ENCODE measurements at places on chromosomes 7 and 10. TPM values are rescaled to one million over a fixed set of nuclear protein-coding genes. Genes with fewer than 3 reads are reported as not detected.

Gene WNT8B
- not detected for total RNA-seq

Gene TAS2R41
- total RNA-seq, result not detected

Gene FAM131B
- total RNA-seq, result 0.08 TPM

Gene WNT16
- 0.12 TPM for total RNA-seq

Gene HSPA12A
- 10.1 TPM for total RNA-seq

Gene TAC1
- total RNA-seq, result not detected

Gene IKZF1
- total RNA-seq, result 1.7 TPM

Gene FBXO24
- total RNA-seq, result not detected

Gene ELN
- 149 TPM for total RNA-seq

Gene AKR1D1
- total RNA-seq, result not detected

Gene PIK3CG
- total RNA-seq, result 3.0 TPM

Gene NPC1L1
- total RNA-seq, result not detected

Gene FAM25C
- not detected for total RNA-seq

DNA sequence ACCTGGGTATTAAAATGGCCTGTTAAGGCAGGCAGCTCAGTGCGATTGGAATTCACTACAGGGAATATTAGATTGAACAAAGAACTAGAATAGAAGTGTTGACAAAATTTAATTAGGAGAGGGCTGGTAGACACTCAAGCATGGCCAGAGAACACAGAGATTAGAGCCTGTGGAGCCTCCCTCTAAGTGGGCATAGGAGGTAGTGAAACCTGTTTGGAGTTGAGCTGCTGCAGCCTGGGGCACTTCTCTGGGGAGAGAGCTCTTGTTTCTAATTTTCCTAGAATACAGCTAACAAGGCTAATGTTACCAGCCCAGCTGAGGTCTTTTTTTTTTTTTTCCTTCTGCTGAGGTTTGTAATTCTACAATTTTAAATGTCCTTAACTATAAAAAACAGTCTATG, 46.4 kb downstream of the TMEM168 start:
- no peak for DNase-seq

DNA sequence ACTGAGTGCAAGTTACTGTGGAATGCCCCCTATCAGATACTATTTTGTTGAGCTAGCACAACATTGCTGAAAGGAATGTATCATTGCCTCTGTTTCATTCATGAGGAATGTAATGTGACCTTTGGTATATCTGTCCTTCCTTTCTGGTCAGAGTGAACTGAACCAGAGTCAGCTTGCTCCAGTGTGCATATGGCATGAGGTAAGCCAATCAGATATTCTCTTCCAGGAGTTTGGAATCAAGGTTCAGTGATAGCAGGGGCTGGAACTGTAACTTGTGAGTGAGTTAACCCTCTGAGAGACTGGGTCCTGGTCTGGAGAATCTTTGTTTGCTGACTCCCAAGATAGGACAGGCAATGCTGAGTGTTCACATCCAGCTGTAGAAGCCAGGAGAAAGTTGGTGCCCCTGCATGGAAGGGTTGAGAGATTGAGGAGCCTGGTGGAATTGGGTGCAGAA, 45.3 kb upstream of the OSBPL3 start:
- no peak for DNase-seq

DNA sequence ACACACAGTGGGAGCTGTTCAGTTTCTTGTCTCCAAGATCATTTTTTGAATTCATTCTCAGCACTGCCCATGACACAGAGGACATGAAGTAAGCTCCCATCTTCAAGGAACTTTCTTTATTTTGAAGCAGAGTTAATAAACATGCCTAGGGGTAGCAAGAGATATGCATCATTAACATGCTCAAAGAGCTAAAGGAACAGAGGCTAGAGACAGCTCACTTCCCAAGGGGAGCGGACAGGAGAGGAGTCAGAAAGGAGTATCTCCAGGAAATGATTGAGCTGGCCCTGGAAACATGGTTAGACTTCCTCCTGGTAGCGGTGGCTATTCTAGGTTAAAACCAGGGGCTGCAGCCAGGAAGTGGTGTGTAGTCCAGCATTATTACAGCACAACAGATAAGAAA, 135.9 kb downstream of the GPAM start:
- DNase-seq, result no peak

DNA sequence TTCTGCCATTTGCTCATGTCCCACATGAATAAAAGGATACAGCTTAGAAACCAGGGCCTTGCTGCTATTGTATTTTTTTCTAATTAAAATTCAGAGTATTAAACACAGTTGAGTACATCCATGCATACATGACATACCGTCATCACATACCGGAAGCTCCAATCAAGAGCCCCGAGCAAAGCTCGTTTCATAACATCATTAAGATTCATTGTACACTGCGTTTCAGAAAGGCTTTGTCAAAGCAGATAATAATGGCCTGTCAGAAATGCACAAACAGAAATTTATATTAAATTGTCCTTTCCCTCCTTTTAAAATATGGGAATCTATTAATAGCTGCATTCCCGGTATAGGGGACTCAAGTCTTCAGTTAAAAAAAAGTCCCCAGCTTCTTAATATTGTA, 103.4 kb downstream of the PRTFDC1 start:
- no peak for DNase-seq

DNA sequence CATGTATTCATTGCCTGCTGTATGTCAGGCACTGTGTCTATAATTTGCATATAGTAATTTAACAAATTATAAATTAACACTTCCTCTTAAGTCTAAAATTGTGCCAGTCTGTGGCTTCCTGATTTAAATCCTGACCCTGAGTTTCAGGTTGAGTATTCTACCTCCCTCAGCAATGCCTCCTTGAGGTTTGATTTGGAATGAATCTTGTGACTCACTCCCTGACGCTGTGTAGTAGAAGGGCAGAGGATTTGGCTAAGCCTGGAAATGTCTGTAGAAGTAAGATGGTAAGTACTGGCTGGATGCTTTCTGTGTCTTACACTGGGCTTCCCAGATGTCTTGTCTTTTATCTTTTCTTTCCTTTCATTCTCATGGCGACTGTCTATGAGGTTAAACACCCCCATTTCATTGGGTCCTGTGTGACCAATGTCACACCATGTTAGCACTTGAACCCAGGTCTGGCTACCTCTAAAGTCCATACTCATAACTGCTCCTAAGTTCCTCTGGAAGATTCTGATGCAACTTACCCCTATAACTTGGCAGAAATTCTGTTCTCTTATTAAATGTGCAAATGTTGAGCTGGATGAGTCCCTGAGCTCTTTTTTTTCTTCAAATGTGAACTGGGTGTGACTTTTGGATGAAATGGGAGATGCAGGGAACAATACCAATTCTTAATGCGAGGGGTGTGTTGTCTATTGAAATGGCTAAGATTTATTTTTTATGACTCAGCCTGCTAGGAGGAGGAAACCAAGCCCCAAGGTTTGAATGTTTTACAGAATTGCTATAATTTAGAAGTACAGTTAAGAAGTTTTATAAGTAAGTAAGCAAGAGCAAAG, 48.5 kb downstream of the PLCE1 start:
- DNase-seq, result no peak

DNA sequence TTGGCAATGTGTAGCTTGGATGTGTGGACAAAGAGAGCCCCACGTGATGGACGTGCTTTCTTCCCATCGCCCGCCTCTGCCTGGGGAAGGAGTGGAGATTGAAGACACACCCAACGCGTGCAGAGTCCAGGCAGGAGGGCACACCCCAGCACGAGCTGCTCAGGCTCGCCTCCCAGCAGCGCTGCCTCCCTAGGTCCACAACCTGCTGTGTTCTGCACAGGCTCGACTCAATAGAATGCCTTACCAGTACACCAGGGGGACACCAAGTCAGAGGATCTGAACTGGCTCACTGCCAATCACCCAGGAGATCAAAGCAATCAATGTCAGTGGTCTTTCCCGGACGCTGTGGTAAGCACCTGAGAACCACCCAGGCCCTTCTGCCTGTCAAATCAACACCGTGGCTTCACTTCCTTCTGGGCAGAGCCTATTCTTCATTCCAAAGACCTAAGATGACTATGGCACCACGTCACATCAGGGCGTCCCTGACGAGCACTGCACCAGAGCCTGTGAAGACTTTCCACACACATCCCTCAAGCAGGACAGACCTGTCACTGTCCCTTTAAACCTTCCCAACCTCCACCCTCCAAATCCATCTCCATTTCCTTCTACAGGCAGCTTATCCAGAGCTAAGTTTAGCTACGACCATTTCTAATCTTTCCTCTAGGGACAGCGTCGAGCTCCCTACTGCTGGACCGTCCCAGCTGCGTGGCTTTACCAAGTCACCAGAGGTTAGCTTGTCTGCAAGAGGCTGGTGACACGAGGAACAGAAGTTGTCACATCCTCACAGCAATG, 72.3 kb downstream of the AMZ1 start:
- DNase-seq, result no peak

DNA sequence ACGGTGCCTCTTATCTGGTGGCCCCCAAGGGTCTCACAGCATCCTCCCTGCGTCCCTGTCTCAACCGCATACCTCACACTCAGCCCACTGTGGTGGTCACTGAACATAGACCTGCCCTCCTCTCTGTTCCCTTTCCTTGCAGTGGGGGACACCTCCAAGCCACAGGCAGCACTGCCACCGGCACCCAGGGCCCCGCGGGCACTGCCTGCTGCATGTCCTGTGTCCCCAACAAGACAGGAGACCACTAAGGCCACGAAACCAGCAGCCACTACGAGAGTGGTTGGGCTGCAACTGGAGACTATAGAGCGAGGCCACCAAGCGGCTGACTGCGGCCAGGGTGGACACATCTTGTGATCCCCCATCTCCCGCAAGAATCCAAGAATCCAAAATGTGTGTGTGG, 15.3 kb downstream of the BRI3 start:
- no peak for DNase-seq

DNA sequence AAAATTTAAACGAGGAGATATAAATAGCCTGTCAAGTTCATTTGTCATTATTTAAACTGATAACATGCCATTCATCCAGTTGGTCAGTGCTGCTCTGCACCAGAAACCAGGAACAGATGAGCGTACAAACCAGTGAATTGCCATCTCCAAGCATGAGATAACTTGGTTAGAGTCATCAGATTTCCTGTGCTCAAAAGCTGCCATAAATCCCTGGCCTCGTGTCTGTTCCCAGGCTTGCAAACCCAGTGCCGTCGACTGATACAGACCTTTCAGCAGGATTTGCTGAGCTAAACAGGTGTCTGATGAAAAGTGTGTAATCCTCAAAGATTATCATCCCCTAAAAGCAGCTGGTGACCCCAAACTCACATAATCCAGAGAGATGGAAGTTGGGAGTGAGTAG, 96.0 kb upstream of the SAMD8 start:
- no peak for DNase-seq

DNA sequence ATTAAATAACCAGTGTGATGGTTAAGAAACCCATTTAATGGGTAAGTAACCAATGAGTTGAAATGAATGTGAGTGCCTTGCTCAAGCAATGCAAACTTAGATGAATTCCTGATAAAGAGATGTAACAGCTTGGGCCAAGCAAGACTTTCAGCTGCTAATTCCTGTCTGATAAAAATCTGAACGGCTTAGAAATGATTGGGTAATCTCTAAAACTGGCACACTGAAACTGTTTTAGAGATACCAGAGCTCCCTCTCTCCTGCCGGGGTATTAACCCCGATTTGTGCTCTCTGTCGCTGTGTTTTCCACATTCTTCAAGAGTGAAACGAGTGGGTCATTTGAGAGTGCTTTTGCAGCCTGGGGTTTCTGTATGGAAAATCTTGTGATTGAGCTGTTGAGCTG, 534.9 kb upstream of the GALNT17 start:
- DNase-seq, result no peak

DNA sequence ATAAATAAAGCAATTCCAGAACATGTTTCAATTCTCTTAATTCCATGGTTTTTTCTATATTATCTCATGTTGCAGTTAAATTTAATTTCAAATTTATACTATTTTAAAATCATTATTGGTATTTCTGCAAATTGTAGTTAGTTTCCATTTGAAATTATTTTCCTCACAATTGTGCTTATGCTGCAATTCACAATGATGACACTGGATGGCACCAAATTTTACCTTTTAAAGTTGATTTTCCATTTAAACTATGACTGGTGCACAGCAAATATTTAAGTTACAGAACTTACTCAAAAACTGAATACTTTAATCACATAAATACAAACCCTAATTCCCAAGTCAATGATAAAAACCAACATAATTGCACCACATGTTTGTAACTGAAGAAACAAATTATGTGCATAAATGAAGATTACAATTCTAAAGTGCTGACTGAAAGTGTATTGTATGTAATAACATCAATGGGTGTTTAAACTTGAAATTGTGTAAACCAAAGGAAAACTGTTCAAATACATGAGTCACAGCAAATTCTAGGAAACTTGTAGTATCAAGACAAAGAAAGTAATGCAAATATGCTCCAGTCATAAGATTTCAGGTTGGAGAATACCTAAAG, 75.3 kb upstream of the AASS start:
- DNase-seq, result no peak

GRCh38 chr10:10437886-10438285, 579.8 kb upstream of the CELF2 start:
- no peak for DNase-seq

DNA sequence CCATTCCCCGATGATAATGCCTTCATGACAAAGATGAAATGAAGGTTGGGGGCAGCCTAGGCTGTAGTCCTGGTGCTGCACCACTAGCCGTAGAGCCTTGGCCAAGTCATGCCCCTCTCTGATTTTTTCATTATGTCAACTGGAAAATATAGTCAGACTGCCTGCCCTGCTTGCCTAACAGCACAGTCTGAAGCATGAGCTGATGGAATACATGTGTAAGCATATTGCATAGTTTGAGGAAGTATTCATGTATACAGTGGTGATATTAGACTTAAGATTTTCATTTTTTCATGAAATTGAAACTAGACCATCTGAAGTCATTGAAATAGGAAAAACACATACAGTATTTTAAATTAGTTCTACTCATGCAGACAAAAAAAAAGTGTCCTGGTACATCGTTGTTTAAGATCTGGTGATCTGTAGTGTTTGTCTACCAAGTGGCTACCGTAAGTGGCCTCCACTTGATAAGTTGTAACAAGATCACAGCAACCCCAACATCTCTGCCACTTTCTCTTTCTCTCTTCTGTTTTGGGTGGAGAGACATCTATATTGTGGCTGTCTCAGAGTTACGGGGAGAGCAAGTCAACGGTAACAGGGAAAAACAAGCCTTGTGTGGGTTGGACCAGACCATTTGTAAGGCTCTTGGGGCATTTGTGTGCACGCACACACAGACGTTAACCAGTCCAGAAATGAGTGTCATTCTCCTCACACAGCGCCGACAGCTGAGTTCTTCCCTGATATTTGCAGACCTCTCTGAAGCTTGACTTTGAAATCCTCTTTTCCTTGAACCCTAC, 716.6 kb upstream of the GALNT17 start:
- no peak for DNase-seq

GRCh38 chr7:142384493-142384922, 126.7 kb upstream of the PRSS58 start:
- no peak for DNase-seq

DNA sequence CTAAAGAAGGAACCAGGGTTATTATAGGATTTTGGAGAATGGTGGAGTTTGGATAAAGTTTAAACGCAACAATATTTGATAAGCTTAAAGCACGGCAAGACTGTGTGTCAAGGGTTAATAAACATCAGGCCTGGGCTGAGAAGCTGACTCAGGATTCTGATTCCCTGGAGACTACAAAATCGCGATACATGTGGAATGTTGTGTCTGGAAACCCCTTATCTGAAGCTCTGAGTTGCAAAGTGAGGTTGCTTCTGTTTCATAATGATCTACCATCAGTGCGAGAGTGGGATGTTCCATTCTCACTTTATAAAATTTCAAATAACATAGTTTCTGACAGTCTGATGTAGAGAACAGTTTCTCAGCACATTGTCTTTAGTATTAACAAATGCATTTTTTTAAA, 7.8 kb downstream of the C1GALT1 start:
- no peak for DNase-seq

- no peak for DNase-seq
Observed at GRCh38 chr7:133059263-133059662, 22.6 kb downstream of the CHCHD3 start.

GRCh38 chr10:112286837-112287818, 3.9 kb downstream of the TECTB start:
- DNase-seq, result no peak
